ENCODE measurements at places on chromosomes 6 and 20.

DNA sequence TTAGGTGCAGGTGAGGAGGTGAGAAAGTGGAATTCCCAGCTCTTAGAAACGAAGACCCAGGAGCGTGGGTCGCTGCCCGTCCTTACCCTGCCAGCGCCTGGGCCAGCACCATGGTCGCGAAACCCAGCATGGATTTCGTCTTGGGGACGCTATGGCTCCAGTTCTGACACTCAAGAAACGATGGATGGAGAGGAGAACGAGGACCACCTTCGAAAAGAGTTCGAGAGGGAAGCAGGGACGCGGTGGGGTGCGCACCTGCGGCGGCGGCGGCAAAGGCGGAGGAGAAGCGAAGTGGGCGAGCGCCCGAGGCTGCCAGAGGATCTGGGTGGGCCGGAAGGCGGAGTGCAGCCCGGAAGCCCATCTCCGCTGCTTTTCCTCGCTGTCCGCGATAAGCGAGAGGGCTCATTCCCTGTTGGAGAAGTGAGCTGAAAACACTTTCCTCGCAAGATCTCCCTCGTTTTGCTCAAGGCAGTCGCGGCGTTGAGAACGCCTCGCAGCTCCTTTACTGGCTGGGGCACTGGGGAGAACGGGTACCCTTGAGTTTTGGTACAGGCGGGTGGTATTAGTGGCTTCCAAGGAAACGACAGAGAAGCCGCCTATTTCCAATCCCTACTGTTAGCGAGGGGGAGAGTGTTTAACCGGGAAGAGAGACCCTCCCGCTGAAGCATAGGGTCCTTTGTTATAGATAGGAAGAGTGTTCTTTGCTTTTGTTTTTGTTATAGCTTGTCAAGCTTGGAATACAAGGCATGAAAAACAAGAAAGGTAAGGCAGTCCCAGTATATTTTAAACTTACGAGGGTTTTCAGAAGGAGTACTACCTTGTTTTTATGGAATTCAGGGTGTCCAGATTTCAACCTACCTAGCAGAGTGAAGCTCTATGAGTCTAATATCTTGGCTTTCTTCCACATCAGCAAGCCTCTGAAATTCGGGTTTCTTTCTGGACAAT is 109.5 kb downstream of the TRIM27 start:
- DNase-seq = no peak

- DNase-seq = no peak
Observed at GRCh38 chr20:13677241-13677640, 38.5 kb upstream of the TASP1 start.

- no peak for DNase-seq
Observed at GRCh38 chr20:44596876-44597275, 14.5 kb downstream of the PKIG start.

DNA sequence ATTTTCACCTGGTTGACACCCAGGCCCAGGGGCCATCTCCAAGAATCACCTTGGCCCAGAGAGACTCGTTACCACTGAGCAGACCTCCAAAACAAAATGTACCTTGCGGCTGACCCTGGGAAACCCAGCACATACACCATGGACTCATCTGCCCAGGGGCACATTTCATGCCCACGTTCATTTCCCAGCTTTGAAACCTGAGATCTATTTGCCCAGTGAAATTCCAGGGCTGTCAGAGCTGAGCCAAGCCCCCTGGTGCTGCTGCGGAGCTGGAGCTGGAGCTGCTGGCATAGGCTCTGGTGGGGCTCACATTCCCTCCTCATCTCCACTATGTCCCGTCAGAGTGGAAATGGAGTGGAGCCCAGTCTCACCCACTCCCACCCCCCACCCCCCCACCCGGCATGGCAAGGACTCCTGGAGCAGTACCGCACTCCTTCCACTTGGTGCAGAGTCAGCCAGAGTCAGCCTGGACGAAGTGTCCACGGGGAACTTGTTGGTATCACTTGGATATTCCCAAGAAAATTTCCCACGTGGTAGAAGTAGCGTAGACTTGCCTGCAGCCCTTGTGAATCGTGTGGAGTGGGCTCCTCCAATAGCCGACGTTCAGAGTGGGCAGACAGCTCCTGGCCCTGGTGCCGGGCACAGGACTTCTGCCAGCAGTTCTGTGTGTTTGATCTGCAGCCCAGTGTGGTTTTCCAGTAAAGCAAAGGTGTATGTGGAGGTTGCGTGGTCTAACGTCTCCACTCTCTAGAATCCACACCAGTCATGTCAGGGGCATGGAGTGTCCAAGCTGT is 18.1 kb upstream of the OSER1 start:
- no peak for DNase-seq

GRCh38 chr6:148596891-148597455 is 149.9 kb upstream of the UST start:
- DNase-seq = no peak

DNA sequence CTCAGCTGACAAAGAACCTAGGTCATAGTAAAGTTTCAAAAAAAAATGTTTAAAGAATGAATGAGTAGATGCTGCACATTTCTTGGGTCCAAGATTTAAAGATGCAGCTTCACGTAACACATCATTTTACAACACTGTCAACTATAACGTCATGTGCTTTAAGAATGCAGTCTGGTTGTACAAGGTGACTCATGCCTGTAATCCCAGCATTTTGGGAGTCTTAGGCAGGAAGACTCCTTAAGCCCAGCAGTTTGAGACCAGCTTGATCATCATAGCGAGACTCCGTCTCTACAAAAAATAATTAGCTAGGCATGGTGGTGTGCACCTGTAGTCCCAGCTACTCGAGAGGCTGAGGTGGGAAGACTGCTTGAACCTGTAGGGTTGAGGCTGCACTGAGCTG is 21.9 kb downstream of the SLC17A5 start:
- no peak for DNase-seq

DNA sequence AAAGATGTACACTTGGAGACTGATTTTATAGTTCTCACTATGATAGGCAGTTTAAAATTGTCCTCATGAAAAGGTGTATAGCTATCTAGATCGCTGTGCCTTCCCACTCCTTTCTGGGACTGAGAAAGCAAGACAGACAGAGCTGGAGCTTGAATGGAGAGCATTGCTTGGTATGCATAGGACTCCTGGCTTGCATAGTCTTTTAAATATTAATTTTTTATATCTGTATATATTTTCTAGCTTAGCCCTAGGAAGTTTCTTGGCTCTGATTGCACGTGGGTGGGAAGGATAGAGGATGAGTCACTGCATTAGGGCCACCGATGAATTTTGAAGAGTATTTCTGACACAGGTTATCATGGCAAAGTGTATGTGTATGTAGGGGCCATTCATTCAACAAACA is 150.0 kb upstream of the SPACA1 start:
- DNase-seq = no peak

DNA sequence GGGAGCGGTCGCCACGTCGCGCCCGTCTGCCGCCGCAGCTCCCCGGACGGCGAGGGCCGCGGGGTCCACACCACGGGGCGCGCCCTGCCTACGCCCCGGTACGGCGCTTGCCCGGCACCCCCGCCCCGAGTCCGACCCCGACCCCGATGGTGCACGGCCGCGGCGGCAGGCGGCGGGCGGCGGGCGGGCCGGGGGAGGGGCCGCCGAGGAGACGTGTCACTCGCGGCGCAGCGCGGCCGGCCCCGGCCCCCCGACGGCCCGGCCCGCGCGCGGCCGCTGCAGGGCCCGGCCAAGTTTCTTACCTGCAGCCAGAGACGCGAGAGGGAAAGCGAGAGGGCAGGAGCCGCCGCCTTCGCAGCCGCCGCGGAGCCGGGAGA is 328 bp downstream of the RRBP1 start:
- no peak for DNase-seq

GRCh38 chr20:43761386-43762340 is 34.9 kb upstream of the GTSF1L start:
- no peak for DNase-seq

GRCh38 chr6:8175046-8175777 is 72.9 kb upstream of the EEF1E1 start:
- DNase-seq = no peak

DNA sequence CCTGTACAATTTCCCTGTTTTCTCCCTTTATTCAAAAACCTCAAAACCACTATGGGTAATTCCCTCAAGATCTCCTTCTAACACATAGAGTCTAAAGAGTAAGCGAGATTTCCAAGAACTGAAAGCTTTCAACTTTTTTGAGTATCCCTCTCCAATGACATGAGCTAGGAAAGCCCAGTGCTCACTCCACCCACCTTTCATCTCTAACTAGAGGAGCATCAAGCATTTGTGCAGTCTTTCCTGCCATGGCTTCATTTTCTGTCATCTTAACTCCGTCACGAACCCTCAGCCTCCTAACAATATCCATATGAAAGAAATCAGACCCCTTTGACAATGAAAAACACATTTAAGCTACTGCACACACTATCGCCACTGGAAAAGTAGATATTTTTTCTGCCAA is 91.9 kb upstream of the SUPT3H start:
- no peak for DNase-seq

- peak; percentile 69 for DNase-seq
Observed at GRCh38 chr6:42452171-42453030, 675 bp upstream of the TRERF1 start.

- no peak for DNase-seq
Observed at GRCh38 chr20:11438412-11438811, 479.3 kb upstream of the BTBD3 start.

- DNase-seq = no peak
Observed at GRCh38 chr6:91704531-91704930, 1117.7 kb upstream of the MAP3K7 start.

DNA sequence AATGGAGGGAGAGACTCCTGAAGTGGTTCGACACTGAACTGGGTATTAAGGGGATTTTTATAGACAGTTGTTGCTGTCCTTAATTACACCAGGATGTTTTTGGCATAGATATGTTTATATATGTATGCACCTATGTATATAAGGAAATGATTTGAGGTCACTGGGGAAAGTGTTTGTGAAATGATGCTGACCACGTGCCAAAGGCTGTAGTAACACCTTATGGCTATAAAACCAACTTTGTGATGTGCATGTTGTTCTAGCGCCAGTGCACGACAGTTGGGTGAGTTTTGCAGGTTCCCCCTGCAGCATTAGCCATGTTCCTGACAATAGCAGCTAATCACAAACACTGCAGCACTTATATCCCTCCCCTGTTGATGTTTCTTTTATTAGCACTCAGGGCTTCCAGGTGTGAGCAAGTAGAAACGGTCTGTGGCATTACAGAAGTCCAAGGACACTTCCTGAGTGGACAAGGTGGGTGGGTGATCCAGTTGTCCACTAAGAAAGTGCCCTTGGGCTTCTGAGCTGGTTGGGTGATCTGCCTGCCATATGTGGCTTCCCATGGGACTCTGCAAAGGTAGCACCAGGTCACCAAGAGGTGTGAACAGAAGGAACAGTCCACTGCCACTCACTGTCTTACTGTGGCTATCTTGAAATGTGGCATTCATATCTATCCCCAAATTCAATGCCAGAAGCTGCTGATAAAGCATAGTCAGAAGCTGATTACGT is 63.0 kb upstream of the RBM24 start:
- no peak for DNase-seq

GRCh38 chr6:72322771-72323170 is 299.1 kb upstream of the KCNQ5 start:
- DNase-seq = no peak

Measured in activated CD4-positive, alpha-beta T cell treated with anti-CD3 and anti-CD28 coated beads, Interleukin-10, Interleukin-2, amounts not matched to agents 100 ng/mL and 50 ng/mL, durations not matched to agents 16 hours and 8 hours (primary cell).